ENCODE measurements at places on chromosomes 7 and 10.
A peak's percentile ranks its signal among the peaks of the same experiment; 100 is the strongest.

- DNase-seq: no peak
Measured at GRCh38 chr10:3871424-3871996, 86.5 kb upstream of the KLF6 start.

- no peak for DNase-seq
Measured at GRCh38 chr10:48937796-48938195, 1.8 kb downstream of the LRRC18 start.

DNA sequence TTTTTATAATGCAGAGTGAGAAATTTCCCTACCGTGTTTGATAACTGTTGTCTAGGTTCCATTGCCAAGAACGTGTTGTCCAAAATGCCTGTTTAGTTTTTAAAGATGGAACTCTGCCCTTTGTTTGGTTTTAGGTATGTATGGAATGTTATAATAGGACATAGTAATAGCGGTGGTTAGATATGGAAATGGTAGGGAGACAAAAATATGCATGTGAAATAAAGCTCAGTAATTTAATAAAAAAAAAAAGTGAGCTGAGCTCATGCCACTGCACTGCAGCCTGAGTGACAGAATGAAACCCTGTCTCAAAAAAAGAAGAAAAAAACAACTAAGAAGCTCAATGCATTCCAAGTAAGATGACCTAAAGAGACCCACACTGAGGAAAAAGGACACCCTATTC is 72.9 kb downstream of the ZNF783 start:
- no peak for DNase-seq

DNA sequence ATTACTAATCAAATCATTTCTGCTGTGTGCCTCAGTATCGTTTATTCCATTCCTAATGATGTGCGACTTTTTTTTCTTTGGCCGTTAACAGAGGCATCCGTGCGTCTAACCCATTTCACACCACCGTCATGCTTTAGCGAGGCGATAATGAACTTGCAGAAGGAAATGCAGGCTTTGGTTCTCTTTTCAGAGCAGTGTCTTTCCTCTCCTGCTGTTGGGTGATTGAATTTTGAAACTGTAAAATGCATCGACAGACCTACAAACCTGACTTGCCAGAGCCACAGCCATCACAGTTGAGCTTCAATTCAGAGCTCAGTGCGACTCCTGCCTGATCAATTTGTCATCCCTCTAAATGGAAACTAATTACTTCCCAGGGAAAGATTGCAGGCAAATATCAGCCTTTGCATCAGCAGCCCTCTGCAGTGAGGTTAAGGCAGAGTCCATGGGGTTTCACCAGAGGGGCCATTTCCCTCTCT is 486.0 kb upstream of the GALNT17 start:
- no peak for DNase-seq

- DNase-seq: no peak
Measured at GRCh38 chr7:106957766-106958165, 86.7 kb upstream of the PRKAR2B start.

- DNase-seq: no peak
Measured at GRCh38 chr7:30681815-30682211, 443 bp downstream of the CRHR2 start.

- DNase-seq: no peak
Measured at GRCh38 chr7:75861636-75862035, 17.2 kb upstream of the RHBDD2 start.

DNA sequence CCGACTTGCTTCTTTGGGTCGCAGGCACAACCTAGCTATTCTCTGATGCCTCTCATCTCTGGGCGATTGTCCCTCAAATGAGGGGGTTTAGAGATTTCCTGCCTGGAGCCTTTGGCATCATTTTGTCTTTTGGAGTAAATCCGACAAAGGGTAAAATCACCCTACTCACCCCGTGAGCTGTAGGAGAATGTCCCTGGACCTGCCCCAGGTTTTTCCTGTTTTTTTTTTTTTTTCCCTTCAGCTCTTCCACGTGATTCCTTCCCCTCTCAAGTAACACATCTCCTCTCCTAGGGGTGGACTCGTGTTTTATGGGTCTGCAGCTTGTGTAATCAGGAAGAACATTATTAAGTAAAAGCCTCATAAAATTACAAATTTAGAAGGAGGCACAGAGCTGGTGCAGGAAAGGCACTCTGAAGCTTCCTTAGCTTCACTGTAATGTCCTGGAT is 128.4 kb upstream of the ZNF746 start:
- DNase-seq: no peak

- DNase-seq: no peak
Measured at GRCh38 chr10:35574924-35575352, 30.2 kb upstream of the GJD4 start.

GRCh38 chr10:87659571-87660483 is at the start of gene PAPSS2:
Gene PAPSS2 (plus strand): TSS chr10:87659878. CDS start chr10:87659982, 104 bp downstream.
- DNase-seq: no peak

GRCh38 chr10:21141946-21142492 is 244.9 kb upstream of the NEBL start:
- no peak for DNase-seq

- DNase-seq: no peak
Measured at GRCh38 chr7:146698995-146699610, 582.5 kb downstream of the CNTNAP2 start.

- DNase-seq: no peak
Measured at GRCh38 chr10:75280236-75280635, 44.5 kb upstream of the COMTD1 start.

DNA sequence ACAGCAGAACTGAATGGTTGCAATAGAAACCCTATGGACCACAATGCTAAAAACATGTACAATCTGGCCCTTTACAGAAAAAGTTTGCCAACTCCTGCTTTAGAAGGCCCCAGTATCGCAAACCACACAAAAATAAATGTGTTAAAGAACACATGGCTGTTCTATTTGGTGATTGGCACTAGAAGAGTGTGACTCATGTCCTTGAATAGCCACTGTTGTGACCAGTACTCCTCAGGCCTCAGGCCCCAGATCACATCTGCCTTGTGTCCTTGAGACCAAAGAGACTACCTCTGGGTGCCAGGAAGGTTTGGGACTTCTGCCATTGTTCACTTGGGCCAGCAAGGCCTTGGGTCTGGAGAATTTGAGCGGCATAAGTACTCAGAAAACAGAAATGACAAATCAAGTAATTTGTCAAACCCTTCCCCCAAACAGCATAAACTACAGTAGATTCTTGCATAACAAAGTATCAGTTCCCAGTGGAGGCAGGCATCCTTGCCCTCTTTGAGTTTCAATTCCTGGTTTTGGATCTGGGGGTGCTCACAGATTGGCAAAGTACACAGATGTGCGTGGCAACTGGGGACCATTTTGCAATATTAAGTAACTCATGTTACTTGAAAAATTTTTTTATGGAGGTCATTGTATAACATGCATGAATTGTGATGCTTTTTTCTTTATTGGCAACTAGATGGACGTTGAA is 50.2 kb downstream of the MTURN start:
- DNase-seq: no peak

DNA sequence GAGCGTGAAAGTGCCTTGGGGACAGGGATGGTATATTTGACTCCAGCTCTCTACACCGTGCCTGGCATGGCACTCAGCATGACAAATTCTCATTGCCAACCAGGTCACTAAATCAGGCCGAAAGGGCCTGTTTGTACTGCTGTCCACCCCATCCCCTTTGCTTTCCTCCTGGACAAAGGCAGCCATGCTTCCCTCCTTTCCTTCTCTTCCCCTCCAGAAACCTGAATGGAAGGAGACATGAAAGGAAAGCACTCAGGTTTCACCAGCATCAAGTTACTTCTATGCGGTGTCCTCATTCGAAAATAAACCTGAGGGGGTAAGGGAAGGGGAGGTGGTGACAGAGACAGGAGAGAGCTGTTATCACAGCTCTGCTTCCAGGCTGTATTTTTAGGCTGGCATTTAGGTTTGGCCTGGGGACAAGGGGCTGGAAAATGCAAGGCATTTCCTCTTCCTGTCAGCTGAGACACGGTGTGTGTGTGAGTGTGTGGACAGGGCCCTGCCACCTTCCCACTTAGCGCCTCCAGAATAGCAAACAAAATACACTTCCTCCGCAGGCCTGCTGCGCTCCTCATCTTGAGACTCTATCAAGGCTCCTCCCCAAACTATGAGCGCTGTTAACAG is 79.9 kb upstream of the COL13A1 start:
- DNase-seq: no peak

- no peak for DNase-seq
Measured at GRCh38 chr7:3520206-3520605, 219.2 kb downstream of the SDK1 start.

DNA sequence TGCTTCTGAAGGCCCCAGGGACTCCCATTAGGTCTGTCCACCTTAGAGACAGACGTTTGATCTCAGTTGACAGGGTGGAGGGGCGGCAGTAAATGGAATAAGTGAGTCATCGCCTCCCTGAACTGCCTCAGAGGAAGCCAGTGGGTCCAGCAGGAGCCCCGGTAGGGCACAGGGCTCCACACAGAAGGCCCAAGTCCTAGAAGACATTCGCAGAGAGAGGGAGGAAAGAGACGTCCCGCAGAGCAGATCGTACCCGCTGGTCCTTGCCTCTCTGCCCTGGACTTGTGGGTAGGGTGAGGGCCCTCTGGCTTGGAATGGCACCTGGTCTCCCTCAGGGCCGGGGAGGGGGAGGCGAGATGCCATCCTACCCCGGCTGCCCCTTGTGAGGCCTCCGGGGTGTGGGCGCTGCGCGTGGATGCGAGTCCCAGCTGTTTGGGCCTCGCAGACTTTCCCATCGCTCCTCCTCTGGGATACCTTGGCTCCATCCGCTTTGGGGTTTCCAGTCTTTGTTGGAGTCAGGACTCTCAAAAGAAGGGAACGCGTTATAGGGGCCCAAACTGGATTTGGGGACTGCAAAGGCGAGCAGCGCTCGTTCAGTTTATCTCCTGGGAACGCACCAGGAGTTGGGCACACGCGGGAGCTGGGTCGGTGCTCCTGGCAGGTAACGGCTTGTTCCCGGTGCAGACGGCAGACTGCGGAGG is 5.1 kb downstream of the TLX1 start:
- DNase-seq: no peak

- peak; percentile 68 for DNase-seq
Measured at GRCh38 chr10:17742918-17743317, 9.1 kb upstream of the TMEM236 start.

- DNase-seq: no peak
Measured at GRCh38 chr7:138564365-138564764, 104.3 kb downstream of the TRIM24 start.

- no peak for DNase-seq
Measured at GRCh38 chr7:134834689-134835462, 55.4 kb downstream of the CALD1 start.

- no peak for DNase-seq
Measured at GRCh38 chr7:1419688-1420087, 39.6 kb downstream of the MICALL2 start.

DNA sequence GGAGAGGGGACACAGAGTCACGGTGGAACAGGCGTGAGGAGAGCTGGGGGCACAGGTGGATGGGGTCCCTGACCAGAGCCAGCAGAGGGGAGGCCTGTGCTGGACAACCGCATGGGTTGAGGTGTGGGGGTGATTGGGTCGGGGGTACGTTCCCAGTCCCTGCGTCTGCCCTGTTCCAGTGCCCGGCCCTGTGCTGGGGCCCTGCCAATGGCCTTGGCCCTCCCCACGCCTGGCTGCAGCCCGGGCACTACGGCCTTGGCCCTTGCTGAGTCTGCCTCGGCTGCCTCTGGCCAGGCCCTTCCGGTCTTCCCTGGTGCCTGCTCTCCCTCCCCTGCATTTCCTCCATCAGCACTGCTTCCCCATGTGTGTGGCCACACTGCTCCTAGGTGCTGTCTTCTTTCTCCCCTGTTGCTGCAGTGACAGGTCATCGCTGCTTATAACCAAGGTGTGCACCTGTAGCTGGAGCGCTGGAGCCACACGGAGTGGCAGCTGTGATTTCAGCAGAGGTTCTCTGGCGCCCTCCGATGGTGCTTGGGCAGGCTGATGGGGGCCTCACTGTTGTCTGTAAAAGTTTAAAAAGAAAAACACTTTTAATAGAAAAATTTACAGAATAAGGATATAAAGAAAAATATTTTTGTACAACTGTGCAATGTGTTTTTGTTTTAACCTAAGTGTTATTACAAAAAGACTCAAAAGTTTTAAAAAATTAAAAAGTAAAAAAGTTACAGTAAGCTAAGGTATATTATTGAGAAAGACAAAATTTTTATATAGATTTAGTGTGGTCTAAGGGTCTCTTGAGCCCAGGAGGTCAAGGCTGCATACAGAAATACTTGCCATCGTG is 45.2 kb upstream of the BHLHA15 start:
- peak; percentile 47 for DNase-seq

DNA sequence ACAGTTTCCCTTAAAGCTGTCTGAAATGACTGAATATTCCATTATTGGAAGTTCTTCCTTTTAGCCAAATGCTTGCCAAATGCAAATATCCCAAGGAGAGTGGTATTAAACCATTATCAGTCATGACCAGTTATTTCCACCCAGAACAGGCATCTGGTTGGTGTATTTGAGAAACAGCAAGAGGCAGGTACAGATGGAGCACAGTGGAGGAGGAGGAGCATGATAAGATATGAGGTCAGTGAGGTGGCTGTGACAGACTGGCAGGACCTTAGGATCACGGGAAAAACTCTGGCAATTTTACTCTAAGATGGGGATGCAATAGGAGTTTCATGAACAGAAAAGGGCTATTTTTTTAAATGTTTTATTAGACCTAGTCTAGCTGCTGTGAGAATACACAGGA is 6.4 kb downstream of the HEPACAM2 start:
- DNase-seq: no peak

- peak; percentile 83 for DNase-seq
Measured at GRCh38 chr7:76303202-76304147, 1.0 kb downstream of the HSPB1 start.

DNA sequence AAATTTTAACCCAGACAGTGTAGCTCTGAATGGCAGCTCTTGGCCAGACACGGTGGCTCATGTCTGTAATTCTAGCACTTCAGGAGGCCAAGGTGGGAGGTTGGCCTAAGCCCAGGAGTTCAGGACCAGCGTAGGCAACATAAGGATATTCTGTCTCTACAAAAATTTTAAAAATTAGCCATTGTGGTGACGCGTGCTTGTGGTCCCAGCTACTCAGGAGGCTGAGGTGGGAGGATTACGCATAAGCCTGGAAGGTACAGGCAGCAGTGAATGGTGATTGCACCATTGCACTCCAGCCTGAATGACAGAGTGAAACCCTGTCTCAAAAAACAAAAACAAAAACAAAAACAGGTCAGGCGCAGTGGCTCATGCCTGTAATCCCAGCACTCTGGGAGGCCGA is 50.0 kb downstream of the SUFU start:
- DNase-seq: no peak

DNA sequence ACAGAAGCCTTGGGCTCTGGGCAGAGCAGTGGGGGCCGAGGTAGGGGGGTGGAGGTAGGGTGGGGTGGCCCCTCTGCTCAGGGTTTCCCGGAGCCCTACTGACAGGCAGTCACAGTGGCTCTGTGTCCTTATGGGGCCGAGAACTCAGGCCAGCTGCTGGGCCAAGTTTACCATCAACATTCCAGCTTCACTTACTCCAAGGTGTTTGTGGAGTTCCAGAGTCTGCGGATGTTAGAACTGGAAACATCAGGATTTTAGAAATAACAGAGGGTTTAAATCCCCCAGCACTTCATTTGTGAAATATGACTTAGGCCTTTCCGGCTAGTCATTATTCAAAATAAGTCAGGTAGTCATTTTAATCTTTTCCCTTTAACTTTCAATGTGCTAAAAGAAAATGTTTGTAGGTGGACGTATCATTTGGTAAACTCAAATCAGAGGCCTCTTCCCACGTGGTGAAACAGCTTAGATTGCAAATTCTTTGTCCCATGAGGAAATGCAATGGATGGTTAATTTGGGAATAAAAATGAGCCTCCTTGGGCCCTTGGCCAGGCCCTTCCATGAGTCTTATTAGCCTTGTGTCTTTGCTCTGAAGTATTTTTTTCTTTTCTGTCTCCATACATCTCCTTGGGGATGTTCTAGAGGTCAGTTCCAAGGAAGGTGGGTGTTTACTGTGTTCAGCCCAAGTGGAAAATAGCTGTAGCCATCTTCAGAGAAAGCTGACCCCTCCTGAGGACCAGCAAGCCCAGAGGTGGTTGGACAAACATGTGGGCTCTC is 99.6 kb upstream of the BTBD16 start:
- no peak for DNase-seq

Data from activated T-cell treated with anti-CD3 and anti-CD28 coated beads, Interleukin-2, amount 50 U/mL, for 4 hours (primary cell).